Aortic smooth muscle cell (primary cell): ENCODE measurements at places on chromosomes 7 and 10. TPM values are rescaled to one million over a fixed set of nuclear protein-coding genes. Genes with fewer than 3 reads are reported as not detected.

The NPM3 gene
- 49.3 and 66.5 TPM in 2 replicates for total RNA-seq

The NME8 gene
- total RNA-seq: not detected in 2 replicates

The GPR15LG gene
- not detected in 2 replicates for total RNA-seq

The PRPF18 gene
- total RNA-seq: 36.2 and 41.0 TPM in 2 replicates

The ECD gene
- total RNA-seq: 20.7 and 25.2 TPM in 2 replicates

The UPK3B gene
- 0.19 and 0.26 TPM in 2 replicates for total RNA-seq

The NUTM2E gene
- under 0.01 and 0.19 TPM in 2 replicates for total RNA-seq

The TLX1 gene
- not detected in 2 replicates for total RNA-seq

The SGCE gene
- total RNA-seq: 90.5 and 98.6 TPM in 2 replicates

The PDE1C gene
- total RNA-seq: 0.56 and 0.92 TPM in 2 replicates

The IFIT2 gene
- total RNA-seq: 6.3 and 10.6 TPM in 2 replicates

The NRCAM gene
- 1.6 and 2.5 TPM in 2 replicates for total RNA-seq

The DNAJB12 gene
- total RNA-seq: 19.7 and 24.8 TPM in 2 replicates

The SHOC2 gene
- total RNA-seq: 48.6 and 49.0 TPM in 2 replicates

The MUC3A gene
- total RNA-seq: not detected in 2 replicates

The LIPK gene
- total RNA-seq: not detected in 2 replicates

The FZD1 gene
- 9.2 and 11.4 TPM in 2 replicates for total RNA-seq

The TYSND1 gene
- 5.8 and 7.4 TPM in 2 replicates for total RNA-seq

The GRM8 gene
- not detected in 2 replicates for total RNA-seq

The PVRIG gene
- total RNA-seq: not detected in 2 replicates

The RBM48 gene
- 7.5 and 11.1 TPM in 2 replicates for total RNA-seq

The INA gene
- 0.26 and 0.44 TPM in 2 replicates for total RNA-seq

The ELAPOR2 gene
- 3.3 and 7.8 TPM in 2 replicates for total RNA-seq

The TAS2R41 gene
- total RNA-seq: not detected in 2 replicates

The GPRIN2 gene
- total RNA-seq: not detected in 2 replicates

The RNF32 gene
- total RNA-seq: 0.62 and 1.2 TPM in 2 replicates

The PKD2L1 gene
- total RNA-seq: not detected in 2 replicates

The GTF2IRD1 gene
- 3.8 and 4.4 TPM in 2 replicates for total RNA-seq

The UCN3 gene
- not detected in 2 replicates for total RNA-seq
